Ammon's horn (tissue), 1 donor: ENCODE measurements at places on chromosomes 2 and 18.

- DNase-seq, result no peak
Measured at GRCh38 chr18:5857180-5857579, 38.1 kb downstream of the TMEM200C start.

DNA sequence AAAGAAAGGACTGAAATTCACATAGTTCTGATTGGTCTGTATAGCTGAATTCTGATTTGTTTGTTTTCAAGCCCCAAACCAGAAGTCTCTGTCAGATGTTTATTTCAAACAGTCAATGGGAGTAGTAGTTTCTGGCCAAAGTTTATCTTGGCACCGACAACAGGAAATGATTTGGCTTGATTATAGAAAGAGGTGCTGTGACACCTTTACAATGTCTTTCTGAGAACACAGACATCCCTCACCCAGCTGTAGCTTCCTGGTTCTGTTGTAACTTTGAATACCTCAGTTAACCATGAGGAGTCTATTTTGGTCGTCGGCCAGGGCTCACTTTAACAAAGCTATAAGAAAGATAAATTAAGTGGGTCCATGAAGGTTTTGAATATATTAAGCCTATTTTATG lies 545.0 kb upstream of the ZNF804A start:
- DNase-seq, result no peak

GRCh38 chr2:133636287-133636686 lies 68.0 kb upstream of the NCKAP5 start:
- no peak for DNase-seq

DNA sequence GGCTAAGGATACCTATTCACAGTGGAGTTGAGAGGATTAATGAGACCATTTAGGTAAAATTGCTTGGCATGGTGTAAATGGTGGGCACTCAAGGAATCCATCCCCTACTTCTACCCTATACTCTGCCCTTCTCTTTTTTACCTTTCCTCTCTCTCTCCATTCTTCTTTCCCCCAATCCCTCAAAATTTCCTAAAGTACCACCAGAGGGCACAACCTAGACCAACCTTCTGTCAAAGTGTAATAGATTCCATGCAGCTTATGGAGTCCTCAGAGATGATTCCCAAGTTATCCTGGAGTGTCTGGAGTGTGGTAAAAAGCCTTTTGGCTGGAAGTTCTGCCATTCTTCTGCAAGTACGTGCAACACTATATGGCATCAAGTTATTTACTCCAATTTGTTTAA lies 33.0 kb upstream of the CCDC195 start:
- DNase-seq, result no peak

DNA sequence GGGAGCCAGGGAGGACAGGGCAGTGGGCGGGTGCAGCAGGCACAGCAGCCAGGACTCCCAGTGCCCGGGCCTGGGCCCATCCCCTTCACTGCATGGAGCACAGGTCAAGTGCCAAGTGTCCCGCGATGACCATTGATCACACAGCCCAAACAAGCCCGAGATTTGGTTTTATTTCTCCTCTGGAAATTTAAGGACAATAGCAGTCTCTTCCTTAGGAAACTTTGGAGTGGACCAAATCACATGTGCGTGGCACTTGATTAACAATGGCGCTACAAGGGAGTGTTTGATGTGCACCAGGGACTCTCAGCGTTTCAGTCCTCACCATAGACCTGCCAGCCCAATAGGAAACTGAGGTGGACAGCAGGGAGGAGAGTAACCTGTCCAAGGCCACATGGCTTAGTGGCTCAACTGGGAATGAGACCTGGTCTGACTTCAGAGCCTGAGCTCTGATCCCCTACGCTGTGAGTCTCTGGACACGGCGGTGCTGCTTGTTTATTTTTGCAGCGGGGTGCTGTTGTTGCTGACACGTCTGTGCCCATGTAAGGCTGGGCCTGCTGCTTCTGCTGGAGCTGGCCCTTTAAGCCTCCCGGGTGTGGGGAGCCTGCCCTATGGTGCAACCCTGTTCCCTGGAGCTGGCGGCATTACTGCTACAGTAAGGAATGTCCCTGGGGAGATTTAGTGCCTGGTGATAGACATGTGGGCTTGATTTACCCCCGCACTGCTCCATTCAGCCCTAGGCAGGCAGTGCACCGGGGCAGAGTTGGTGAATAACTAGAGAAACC lies 194.2 kb downstream of the INHBB start:
- no peak for DNase-seq

DNA sequence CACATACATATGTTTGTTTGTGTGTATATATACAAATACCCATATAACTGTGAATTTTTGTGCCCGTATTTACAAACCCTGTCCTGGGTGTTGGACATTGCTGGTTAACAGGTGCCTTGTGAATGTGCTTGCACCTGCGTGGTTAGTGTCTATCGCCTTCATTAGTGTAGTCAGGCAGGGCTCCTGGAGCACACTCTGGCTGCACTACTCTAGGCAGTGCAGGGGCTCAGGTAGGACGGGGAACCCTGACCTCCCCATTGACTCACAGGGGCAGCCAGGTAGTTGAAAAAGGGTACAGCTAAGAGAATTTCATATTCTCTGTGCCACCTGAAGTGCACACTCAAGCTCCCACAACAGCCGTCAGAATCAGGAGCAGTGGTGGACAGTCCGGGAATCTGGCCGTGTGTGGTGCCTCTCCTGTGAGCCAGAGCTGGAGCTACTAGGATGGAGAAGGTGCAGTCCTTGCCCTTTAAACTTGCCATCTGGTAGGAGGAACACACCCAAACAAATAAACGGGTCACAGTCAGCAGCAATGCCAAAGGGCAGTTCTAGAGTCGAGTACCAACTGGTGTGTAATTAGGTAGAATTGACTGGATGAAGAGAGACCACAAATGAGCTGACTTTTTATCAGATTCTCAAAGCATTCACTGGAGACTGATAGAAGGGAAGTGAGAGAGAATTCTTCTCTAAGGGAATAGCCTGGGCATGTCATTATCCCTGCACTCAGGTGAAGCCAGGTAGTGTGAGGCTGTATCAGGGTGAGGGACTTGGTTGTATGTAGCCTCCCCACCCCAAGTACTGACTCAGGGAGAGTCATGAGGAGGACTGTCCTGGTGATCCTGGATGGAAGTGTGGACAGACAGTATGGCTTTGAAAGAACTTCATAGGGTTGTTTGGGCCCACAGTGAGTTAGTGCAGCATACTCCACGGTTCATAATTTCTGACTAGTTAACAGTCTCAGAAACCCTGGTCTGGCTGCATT lies 44.1 kb downstream of the FARP2 start:
- DNase-seq, result no peak

- no peak for DNase-seq
Measured at GRCh38 chr18:76353046-76353445, 142.0 kb downstream of the ZNF516 start.
